Activated CD8-positive, alpha-beta memory T cell treated with anti-CD3 and anti-CD28 coated beads for 48 hours (primary cell): ENCODE measurements at places on chromosomes 7 and 10.

GRCh38 chr10:121862042-121862441, 65.8 kb downstream of the ATE1 start:
- DNase-seq: no peak

- DNase-seq: no peak
Measured at GRCh38 chr10:33204031-33204430, 130.4 kb downstream of the NRP1 start.

GRCh38 chr7:55073051-55073511, 54.3 kb downstream of the EGFR start:
- no peak for DNase-seq

DNA sequence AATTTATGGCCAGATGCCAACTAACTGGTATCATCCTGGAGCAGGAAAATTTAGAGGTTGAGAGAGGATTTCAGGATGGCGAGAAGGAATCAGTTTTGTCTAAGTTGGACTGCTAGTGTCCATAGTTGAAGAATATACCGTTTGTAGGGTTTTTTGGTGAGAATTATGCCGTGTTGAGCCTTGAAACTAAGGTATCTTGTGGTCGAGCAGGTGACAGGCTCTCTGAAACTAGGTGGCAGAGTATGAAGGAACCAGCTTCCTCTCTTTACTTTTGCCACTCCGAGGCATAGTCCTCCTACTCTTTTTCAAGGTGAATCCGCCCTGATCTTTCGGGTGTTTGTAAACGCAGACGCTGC, 9.7 kb downstream of the MDFIC start:
- DNase-seq: no peak

GRCh38 chr10:122543676-122544445, 16.7 kb upstream of the DMBT1 start:
- no peak for DNase-seq

GRCh38 chr10:26173837-26174236, 42.7 kb upstream of the GAD2 start:
- DNase-seq: no peak

DNA sequence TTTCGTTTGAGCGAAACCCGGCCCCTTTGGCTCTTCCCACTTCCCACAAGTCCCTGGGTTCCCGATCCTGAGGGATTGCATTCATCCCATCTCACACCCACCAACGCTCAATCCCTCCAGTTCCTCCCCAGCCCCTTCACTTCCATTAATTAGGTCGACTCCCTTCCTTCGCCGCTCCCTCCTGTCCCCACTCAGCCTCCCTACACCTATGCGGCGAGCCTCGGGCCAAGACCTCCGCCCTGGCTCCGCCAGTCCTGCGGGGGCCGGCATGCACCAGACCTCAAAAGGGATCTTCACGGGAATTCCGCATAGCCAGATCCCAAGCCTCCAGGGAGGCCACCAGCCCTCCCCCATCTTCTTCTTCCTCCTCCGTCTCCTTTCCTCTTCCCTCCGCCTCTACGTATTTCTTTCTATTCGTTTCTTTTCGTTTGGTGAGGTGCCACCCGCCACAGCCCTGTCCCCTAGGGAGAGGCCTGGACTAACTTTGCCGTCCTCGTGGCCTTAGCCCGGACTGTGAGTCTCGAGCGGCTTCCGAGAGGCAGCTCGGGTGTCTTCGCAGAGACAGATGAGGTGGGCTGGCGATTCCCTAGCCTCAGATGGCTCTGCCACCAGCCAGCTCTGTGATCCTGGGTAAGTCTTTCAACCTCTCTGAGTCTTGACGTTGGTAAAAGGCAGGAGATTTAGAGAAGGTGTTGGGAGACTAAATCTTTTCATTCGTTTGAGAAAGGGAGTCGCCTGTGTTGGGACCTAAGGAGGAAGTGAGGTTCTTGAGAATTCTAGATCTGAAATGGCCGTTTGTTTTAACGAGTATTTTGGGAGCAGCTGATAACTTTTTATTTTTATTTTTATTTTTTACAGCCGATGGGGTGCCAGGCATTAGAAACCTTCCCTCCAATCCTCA, 8.1 kb upstream of the LBX1 start:
- no peak for DNase-seq

DNA sequence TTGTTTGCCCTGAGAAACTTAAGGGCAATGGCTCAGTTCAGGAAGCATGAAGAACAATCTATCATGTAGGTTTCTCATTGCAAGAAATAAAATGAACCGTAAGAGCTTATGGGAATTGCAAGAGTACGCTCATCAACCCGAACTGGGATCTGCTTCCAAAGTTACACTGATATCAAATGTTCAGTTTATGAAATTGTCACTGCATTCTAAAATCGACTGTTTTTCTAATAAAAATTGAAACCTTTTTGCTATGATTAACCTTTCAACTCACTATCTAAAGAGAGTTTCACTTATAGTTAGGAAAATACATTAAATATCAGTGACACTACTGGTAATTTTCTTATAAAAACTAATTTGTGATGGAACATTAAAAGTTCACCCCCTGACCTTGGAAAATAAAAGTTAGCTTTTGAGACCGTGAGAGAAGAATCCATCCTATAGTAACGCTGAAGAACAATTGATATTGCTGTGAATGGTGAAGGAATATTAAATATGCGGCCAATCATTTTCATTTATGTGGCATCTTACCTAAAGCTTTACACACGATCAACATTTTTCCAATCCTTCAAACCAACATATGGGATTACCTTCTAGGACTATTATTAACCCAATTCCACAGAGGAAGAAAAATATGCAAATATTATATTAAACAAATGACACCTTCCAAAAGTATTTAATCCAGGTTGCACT, 2.2 kb downstream of the MEOX2 start:
- DNase-seq: no peak

- DNase-seq: no peak
Measured at GRCh38 chr7:48113275-48113674, 24.2 kb downstream of the UPP1 start.

DNA sequence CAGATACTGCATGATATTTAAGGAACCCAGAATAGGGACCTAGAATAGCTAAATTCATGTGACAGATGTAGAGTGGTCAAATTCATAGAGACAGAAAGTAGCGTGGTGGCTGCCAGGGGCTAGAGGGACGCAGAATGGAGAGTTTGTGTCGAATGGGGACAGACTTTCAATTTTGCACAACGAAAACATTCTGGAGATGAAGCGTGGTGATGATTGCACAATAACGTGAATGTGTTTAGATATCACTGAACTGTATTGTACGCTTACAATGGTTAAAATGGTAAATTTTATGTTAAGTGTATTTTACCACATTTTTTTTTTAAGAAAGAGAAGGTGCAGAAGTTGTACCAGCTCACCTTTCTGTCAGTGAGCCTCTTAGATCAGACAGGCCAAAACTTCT, 137.8 kb upstream of the TNS3 start:
- DNase-seq: no peak

GRCh38 chr10:97329766-97330165, 4.8 kb downstream of the FRAT2 start:
- no peak for DNase-seq

- DNase-seq: peak; percentile 20
Measured at GRCh38 chr10:103800789-103801540, 54.4 kb downstream of the SH3PXD2A start.

DNA sequence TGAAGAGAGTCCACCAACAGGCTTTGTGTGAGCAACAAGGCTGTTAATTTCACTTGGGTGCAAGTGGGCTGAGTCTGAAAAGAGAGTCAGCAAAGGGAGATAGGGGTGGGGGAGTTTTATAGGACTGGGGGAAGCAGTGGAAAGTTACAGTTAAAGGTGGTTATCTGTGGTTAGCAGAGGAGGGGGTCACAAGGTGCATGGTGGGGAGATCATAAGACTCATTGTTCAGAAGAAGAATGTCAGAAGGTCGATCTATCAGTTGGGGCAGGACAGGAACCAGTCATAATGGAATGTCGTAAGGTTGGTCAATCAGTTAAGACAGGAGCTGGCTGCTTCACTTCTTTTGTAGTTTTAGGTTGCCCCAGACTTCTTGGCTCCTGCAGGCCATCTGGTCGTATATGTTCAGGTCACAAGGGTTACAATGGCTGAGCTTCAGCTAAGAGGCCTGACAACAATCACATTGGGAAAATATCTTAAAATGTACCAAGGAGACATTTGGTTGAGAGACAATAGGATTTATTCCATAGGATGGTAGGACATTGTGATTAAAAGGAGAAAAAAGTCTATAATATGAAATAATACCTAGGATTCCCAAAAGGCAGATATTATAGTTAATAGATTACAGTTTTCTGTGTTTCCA, 356.4 kb downstream of the ANKRD7 start:
- no peak for DNase-seq

DNA sequence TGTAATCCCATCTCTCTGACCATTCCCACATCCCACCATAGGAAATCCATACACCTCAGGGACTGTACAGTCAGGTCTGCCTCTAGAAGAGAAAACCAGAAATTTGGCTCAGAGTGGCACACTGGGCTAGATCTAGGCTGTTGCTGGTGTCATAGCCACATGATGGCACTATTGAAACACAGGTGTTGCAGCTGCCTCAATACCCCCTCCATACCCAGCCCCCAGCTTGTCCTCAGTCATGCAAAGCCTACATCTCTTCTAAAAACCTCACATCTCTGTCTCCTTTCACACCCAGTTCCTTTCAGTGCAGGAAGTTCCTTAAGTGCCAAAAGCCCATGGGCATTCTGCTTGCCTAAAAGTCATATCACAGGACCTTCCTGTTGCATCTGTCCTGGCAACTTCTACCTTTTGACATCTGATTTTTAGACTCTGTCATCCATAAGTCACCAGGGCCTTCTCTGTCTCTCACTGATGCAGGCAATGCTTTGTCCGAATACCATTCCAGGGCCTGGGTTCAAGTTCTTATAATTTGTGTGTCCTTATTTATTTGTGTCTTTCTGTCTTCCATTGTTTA, 27.0 kb upstream of the HIBADH start:
- no peak for DNase-seq

DNA sequence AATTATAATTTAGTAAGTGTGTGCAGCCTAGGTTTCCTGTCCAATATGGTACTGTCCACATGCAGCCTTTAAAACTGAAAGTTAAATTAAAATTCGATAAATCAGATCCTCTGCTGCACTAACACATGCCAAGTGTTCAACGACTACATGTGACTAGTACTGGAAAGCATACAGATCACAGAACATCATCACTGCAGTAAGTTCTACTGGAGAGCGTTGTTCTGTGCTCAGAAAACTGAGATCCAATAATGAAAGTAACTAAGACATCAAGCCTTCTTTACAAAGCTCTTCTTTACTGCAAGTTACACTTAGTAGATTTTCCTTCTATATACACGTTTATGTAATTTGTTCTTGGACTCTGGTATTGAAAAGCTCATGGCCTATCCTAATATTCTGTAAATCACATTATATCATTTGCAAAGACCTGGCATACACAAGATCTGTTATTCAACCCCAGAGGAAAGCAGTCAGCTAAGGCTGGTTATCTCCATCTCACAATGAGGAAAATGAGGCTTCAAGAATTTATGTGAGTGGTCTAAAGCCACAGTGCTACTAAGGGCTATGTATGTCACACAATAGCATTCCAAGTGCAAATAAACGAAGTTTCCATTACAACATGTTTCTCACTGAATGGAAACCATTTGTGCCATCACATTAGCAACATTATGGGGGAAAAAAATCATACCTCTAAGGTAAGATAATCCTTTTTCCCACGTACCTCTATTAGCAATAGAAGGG, 77.6 kb downstream of the VPS41 start:
- DNase-seq: no peak

DNA sequence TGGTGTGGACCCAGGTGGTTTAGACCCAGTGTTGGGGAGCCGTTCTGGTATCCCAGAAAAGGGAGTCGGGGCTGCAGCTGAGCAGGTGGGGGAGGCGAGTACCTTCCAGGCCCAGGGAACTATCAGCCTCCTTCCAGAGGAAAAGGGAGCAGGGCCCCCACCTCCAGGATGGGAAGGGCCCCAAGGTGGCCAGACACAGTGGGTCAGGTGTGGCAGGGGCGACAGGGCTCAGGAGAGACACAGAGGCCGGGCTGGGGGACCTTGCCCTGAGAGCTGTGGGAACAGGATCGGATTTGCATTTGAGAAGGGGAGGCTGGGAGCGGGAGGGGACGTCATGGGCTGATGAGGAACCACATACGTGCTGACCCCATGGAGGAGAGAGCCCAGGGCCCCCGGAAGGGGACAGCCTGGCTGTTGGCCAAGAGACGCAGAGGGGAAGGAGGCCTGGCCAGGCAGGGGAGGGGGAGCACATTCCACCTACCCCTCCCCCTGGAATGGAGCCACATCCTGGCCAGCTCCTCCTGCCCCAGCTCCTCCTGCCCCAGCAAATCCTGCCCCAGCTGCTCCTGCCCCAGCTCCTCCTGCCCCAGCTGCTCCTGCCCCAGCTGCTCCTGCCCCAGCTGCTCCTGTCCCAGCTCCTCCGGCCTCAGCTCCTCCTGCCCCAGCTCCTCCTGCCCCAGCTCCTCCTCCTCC, 9.7 kb upstream of the TTYH3 start:
- DNase-seq: no peak
